Eye (tissue), 1 donor: ENCODE measurements at places on chromosomes 7 and 10.

GRCh38 chr10:111705021-111705420, 478.5 kb downstream of the GPAM start:
- DNase-seq: no peak

GRCh38 chr10:124590216-124591122, 128.8 kb downstream of the LHPP start:
- no peak for DNase-seq

- no peak for DNase-seq
Measured at GRCh38 chr10:50648089-50648934, 24.6 kb upstream of the SGMS1 start.

DNA sequence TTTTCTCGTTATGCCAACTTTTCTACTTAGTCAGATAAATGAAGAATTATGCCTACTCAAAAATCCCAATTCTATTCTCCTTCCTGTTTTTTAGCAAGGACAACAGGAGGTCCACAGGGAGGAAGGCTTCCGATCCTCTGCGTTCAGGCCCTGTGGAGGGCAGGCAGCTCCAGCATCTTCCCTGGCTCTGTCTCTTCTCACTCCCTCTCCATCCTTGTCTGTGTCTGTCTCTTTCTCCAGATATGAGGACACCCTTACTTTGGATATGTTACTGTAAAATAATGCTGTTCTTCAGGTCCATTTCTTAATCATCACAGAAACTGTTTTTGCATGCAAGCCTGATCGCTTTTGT, 166.6 kb downstream of the ELMO1 start:
- DNase-seq: no peak

- DNase-seq: no peak
Measured at GRCh38 chr7:138898802-138899201, 82.4 kb downstream of the KIAA1549 start.

DNA sequence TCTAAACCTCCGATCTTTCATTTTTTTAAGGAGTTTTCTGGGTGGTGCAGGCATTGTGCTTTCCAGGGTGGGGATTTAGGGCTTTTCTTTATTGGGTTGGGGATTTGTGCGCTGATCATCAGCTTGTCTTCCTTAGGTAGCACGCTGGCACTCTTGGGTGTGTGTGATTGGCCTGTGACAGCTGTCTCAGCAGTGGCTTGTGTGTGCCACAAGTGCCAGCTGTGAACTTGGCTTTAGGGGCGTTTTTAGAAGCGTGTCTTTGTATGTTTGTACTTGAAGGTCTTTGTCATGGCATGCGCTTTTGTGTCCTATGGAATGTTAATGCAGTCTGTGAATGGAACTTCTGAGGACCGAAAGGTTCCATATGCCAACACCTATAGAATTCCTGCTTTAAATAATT, 788 bp downstream of the AKAP9 start:
- DNase-seq: peak; percentile 87

DNA sequence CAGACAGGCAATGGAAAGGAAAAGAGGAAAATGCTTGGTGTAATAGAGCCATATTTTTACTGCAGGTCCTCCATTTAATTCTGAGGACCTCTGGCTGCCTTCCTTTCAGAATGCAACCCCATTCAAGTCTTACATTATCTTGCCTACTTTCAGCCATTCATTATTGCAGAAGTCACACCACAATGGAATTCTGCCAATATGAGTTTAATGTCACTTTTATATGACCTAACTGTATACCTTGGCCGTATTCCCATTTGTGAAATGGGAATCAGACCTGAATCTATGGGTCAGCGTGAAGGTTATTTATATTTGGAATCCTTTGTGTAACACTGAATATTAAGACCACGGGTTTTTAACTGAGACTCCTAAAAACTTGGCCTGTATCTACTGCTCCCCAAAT, 241.7 kb upstream of the AOAH start:
- peak; percentile 43 for DNase-seq

- DNase-seq: no peak
Measured at GRCh38 chr10:7162331-7162730, 248.5 kb downstream of the SFMBT2 start.

- DNase-seq: no peak
Measured at GRCh38 chr10:3955955-3956617, 171.1 kb upstream of the KLF6 start.

GRCh38 chr7:128456255-128456725, 612 bp downstream of the HILPDA start:
- DNase-seq: no peak

DNA sequence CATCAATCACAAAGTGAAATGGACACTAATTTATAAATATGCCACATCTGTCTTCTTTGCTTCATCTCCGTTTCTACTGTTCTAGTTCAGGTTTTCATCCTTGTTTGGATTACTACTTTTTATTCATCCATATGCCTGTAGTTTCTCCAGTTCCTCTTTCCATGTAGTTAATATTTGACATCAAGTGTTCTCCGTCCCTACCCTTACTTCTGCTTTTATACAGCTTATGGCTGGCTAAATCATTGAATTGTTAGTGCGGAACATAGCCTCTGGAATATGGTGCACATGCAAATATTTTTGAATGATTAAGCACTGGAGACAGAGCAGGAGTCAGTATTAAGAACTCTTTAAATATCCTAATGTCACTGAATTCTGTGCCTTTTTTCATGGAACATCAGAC, 230.0 kb upstream of the PPP1R3A start:
- DNase-seq: no peak

- DNase-seq: no peak
Measured at GRCh38 chr10:129692695-129693094, 225.7 kb downstream of the MGMT start.

GRCh38 chr7:17304926-17305325, 6.5 kb downstream of the AHR start:
- no peak for DNase-seq

DNA sequence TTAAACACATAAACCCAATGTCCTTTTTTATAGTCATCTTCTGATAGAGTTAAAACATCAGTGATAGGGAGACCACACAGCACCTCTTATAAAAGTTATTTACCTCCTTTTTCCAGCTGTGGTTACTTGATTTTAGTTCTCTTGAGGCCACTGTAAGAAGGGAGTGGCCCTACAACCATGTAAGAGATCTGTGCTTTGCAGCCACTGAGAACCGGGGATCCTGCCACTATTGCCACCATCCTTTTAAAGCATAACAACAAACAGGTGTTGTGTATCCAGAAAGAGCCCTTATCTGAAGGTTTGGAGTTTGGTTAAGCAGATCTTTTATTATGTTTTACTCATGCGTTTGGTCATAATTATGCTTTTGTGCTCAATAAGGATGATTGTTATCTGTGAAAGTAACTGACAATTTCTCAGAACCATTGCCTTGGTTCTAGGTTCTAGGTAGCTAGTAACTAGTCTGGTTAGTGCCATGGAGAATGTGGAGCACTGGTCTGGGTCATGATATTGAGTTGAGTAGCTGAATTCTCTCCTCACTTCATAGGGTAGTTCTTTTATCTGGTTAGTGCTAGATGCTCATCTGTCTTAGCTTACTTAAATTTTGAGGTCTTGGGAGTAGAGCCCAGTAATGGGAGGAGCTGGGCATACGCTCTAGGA, 56.5 kb downstream of the ST7 start:
- DNase-seq: no peak

DNA sequence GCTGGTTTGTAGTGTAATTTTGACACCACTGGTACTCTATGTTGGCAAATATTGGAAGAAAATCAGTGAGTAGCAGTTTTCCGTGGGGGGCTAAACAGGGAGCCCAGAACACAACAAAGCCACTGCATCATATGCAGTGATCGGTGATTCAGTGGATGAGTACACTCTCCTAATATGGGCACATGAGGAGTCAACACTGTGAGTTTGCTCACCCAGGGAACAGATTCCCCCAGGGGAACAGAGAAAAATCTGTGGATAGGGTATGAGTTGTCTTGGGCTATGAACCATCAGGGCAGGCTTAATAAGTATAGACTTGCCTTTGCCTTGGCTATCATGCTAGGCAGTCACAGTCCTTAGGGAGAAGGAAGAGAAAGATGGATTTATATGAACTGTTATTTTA, 227.7 kb upstream of the SEMA3E start:
- DNase-seq: no peak

DNA sequence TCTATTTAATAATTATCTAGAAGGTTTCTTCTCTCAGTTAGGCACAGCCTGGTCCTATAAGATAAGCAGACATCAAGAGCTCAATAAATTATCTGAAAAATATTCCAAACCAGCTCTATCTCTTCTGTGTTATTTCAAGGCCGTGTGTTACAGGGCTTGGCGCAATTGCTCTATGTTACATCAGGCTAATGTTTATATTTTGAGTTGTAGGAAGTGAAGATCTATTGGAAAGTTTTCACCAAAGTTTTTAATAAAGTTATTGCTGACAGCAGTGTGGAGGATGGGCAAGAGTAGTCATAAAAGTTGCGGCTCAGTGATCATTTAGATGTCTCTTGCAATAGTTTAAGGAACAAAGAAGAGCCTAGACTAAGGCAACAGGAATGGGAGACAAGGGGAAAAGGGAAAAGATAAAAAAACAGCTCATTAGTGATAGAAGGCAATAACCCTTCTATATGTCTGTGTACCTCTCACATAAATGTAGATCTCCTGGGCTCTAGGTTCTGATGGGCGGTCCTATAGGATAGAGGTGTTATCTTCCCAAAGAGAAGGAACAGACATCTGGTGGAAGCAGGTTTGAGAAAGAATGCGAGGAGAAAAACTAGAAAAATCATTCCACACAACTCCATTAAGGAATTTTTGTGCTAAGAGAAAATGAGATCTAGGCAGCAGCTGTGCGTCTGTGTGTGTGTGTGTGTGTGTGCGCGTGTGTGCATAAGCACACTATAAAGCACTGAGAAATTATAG, 5.9 kb upstream of the ANKRD7 start:
- no peak for DNase-seq

GRCh38 chr7:10618953-10619352, 354.7 kb upstream of the PHF14 start:
- DNase-seq: no peak

DNA sequence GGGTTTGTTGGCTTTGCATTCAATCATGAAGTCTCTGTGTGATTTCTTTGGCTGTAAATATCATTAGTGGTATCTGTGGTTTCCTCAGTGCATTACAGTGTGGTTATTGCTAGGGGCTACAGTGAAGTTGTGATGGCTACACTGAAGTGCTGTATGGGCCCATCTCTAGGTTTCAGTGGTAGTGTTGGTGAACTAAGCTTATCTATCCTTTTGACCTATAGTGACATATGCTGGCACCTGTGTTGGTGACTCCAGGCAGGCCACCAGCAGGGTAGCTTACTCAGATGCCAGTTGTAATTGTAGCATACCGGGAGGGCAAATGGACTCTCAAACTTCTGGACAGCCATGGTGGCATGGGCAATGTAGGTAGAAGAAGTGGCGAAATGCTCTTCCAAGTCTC, 219.0 kb downstream of the ANKRD30A start:
- DNase-seq: no peak

DNA sequence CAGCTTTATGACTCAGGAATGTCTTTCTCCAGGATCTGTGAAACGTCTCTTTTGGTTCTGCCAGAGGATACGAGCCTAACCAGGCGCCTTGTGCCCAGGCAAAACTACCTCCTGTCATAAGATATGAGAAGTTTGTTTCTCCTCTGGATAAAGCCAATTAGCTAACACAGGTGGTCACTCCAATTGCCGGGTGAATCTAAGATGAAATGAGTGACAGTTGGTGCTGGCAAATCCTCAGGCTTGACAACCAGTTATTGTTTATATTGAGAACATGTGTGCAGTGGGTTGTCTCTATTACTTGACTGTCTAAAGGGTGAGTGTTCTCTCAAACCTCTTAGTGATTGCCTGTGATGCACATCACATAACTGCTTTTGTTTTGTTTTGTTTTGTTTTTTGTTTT, 449.1 kb downstream of the XPNPEP1 start:
- peak; percentile 38 for DNase-seq

DNA sequence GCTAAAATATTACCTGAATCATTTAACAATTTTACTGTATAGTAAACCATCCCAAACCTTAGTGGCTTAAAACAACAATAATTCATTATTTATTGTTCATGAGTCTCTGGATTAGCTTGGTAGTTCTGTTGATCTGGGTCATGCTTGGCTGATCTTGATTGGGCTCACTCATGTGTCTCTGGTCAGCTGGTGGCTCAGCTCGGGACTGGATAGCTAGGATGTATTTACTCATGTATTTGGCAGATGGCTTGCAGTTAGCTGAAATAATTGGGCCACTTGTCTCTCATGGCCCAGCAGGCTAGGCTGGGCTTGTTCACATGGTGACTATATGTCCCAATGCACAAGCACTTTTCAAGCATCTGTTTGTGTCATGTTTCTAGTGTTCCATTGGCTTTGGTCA, 262.8 kb downstream of the BBS9 start:
- DNase-seq: peak; percentile 76

GRCh38 chr10:60397792-60398191, 8.1 kb upstream of the ANK3 start:
- no peak for DNase-seq

DNA sequence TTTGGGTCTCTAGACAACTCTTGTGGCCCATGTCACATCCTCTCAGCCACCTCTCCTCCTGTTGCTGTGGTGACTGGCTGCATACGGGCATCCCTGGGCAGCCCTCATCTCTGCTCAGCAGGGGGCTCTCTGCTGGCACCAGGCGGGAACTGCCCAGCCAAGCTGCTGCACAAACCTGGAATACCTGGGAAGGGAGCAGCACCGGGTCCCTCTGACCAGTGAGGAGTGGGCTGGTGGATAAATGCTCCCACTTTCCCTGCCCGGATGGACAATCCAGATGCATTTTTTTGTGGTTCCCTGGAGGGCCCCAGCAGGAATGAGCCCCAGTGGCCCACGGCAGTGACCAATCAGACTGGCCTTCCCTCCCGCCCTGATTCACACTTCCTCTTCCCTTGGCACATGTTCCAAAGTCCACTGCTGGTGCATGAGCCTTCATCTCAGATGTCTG, 21.9 kb downstream of the GRID1 start:
- DNase-seq: no peak

DNA sequence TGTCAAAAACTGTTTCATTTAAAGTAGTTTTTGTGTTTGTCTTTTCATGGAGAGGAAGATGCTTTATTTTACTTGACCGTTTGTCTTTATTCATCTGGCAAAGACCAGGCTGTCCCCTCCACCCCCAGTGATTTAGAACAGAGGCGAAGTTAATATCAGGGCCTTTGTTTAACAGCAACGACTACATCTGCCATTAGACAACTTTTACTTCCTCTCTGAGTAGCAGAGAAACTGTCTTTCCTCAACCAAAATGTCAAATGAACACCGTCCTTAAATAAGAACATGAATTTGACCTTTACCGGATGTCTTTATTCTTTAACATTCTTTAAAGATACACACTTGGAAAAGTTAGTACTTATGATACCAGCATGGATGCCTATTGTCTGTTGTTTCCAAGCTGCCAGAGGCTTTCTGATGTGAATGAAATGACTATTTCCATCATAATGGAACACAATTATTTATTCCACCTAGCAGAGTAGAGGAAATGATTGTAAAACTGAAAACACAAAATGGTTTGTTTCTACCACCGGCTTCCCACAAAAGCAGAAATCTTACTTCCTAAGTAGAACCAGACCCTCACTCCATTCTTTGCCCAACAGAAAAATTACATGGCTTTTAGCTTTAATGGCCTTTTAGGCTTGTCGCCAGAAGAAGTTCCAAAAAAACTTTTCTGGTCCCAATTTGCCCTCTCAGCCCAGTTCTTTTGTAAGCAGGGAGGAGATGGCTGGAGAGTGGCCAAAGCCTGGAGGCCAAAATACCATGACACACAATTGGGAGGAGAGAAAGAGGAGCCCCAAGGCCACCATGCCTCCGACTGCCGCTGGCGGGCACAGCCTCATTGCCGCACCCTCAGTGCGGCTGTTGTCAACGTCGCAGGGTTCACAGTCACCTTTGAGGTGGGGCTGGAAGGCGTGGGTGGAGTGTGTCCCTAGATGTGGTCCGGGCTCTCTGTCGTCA, 168.5 kb downstream of the TEX36 start:
- peak; percentile 30 for DNase-seq

- DNase-seq: no peak
Measured at GRCh38 chr10:7423521-7423920, 12.7 kb upstream of the SFMBT2 start.
